Cerebellum (tissue), 4 donors: ENCODE measurements at places on chromosomes 3 and 15.

- DNase-seq: no peak
Measured at GRCh38 chr3:126618021-126618420, 36.9 kb downstream of the TXNRD3 start.

GRCh38 chr3:176147251-176147650, 1050.0 kb downstream of the TBL1XR1 start:
- DNase-seq: no peak

- DNase-seq: no peak
Measured at GRCh38 chr3:145696011-145696410, 465.0 kb downstream of the PLOD2 start.

DNA sequence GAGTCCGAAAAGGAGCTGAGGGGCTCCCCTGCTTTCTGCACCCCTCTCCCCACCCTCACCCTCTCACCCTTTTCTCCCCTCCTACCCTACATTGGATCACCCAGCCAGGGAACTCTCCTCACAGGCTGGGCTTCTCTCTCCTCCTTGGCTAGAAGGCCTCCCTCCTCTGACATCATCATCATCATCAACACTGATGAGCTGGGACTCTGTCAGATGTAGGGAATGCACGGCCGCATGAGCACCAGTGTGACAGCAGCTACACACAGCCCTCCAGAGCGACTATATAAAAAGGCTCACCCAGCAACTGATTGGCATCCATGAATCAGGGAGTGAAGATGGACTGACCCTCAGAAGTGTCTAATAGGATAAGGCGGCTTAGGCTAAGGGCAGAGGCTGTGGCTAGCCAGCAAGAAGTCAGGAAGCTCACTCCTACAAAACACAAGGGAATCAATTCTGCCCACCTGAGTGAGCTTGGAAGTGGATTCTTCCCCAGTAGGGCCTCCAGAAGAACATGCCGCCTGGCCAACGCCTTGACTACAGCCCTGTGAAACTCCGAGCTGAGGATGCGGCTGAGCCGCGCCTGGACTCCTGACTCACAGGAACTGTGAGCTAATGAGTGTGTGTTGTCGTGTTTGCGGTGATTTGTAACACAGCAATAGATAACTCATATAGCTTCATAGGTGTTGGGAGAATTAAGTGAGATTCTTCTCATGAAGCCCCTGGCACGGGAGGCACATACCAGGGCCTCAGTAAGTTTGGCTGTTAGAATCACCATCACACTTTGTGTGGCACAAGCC, 147.6 kb downstream of the FAM43A start:
- DNase-seq: no peak

- DNase-seq: no peak
Measured at GRCh38 chr15:37619358-37620042, 314.9 kb upstream of the TMCO5A start.

GRCh38 chr3:69987833-69988232, 11.7 kb upstream of the SAMMSON start:
- no peak for DNase-seq

GRCh38 chr3:72448375-72448823, 399.8 kb downstream of the SHQ1 start:
- no peak for DNase-seq

- DNase-seq: no peak
Measured at GRCh38 chr3:160982491-160982890, 122.7 kb downstream of the B3GALNT1 start.

DNA sequence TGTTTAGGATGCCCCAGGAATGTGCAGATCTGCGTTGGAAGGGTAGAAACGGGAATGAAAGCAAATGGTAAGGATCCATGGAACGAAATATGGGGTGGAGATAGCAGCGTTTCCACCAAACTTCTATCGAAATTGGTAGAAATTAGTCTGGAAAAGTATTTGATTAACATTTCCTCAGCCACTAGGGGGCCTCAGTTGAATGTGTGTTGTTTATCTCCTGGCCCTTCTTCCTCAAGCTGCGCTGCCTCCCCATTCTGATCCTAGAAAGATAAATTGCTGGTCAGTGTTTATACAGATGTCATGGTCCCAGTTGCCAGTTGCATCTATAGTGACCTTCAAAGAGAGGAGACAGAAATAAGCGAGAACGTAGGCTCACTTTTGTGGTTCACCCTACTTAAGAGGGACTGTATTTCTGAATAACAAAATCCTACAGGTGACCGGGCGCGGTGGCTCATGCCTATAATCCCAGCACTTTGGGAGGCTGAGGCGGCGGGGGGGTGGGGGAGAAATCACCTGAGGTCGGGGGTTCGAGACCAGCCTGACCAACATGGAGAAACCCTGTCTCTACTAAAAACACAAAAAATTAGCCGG, 457.1 kb downstream of the SQOR start:
- DNase-seq: peak; percentile 28

GRCh38 chr15:72060687-72061250, 57.2 kb downstream of the MYO9A start:
- no peak for DNase-seq

GRCh38 chr3:97823046-97824004, 1.5 kb downstream of the CRYBG3 start:
- no peak for DNase-seq

- no peak for DNase-seq
Measured at GRCh38 chr3:10771486-10772270, 44.4 kb upstream of the SLC6A11 start.

DNA sequence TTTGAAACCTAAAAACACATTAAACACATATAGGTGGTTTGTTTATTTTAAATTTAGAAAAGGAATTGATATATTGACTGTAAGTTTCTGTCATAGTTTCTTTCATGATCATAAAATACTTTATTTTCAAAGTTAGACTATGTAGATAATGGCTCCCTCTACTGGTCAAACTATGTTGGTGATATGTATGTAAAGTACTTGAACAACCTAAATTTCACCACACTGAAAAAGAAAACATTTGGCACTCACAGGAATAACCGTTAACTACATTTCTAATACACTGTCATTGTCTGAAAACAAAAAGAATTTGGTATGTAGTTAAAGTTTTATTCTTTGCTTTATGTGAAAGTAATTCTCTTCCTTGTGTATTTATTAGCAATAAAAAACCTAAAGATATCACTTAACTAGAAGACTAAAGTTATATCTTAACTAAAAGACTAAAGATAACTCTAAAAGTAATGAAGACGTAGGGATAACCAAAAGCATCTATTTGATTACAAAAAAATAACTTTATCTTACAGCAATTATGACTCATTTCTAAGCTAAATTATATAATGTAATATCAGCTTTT, 427.5 kb downstream of the VGLL3 start:
- DNase-seq: peak; percentile 2

GRCh38 chr3:144351773-144352365, 380.2 kb downstream of the DIPK2A start:
- DNase-seq: no peak

GRCh38 chr3:110323349-110323748, 748.3 kb upstream of the NECTIN3 start:
- DNase-seq: no peak

DNA sequence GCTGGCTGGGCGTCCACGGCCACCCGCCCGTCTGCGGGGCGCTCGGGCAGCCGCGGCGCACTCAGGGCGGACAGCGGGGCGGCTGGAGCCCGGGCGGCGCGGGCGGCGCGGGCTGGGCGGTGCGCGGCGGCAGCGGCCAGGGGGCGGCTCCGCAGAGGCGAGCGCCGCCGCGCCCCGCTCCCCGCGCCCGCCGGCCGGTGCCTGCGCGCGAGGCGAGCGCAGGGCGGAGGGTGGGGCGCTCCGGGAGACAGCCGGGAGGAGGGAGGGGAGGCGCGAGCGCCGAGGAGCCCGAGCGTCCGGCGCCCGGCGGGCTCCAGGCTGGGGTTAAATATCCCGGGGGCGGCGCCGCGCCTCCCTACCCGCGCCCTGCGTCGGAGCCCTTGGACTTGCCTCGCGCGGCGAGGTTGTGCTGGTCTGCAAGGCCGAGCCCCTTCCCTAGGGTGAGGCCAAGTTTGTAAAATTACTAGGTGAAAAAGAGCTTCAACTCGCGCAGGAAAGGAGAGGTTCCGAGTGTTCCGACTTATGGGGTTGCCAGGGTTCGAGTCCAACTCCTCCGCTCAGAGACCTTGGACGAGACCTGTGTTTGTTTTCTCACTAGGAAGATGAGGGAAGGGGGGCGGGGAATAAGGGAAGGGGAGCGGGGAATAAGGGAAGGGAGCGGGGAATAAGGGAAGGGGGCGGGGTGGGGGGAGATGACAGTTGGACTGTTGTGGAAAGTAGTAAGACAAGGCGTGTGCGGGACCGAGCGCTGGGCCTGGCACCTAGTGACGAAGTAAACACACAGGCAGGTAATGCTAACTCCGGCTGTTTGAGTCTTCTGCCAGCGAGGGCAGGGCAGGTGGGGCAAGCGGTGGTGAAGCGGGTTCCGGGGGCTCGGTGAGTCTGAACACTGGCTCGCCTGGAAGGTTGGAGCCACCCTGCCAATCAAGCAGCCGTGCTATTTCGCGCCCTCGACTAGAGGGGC, at the start of gene TNFAIP8L3:
TNFAIP8L3 (minus strand) TSS at position 301 of the 964 bp plus-strand sequence. CDS start 311 bp downstream, outside the sequence.
- DNase-seq: no peak

GRCh38 chr3:10695595-10696285, 120.3 kb upstream of the SLC6A11 start:
- DNase-seq: no peak

DNA sequence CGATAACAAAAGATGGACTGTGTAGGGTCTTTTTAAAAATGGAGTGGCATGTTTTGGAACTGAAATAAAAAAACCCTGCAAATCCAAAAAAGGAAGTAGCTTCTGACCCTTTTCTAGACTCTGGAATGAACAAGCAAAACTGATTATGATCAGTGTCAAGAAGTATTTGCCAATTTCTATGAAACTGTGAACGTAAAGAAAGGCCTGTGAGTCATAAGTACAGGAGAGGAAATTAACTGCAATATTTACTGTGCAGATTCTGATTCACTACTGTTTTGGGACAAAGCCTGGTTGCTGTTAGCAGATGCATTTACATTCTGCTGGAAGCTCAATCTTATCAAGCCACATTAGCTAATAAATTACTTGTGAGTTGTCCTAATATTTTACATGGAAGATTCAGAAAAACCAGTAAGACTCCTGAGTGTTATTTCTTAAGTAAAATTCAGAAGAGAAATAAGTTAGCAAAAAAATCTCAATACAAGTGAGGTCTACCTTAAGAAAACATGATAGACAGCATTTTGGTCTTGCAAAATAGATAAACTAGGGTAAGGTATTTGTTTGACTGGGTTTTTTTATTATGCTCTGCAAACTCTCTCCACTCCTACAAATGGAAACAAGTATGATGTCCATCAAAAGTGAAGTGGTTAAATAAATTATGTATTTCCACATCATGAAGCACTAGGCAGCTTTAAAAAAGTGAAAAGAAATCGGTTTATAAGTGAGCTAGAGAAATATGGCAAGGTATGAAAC, 90.2 kb upstream of the LMOD3 start:
- no peak for DNase-seq

- no peak for DNase-seq
Measured at GRCh38 chr3:196207833-196208607, 3.2 kb downstream of the ZDHHC19 start.

DNA sequence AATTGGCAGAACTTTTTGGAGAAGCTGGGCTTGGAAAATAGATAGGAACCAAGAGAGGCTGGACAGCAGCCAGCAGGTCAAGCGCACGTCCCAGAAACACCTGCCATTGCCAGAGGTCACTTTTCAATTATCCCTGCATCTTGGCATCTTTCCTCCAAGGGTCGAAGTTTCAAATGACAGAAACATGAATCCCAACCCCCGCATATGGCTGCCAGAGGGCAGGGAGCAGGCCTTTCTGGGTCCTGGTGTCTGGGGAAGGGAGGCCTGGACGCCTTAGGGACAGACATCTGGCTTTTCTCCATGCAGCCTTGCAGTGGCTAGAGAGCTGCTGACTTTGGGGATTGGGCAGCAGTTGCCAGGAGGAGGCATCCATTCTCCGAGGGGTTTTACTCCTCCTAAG, 164.5 kb upstream of the TPM1 start:
- DNase-seq: no peak

GRCh38 chr3:191915712-191916111, 454.7 kb downstream of the PYDC2 start:
- DNase-seq: no peak

DNA sequence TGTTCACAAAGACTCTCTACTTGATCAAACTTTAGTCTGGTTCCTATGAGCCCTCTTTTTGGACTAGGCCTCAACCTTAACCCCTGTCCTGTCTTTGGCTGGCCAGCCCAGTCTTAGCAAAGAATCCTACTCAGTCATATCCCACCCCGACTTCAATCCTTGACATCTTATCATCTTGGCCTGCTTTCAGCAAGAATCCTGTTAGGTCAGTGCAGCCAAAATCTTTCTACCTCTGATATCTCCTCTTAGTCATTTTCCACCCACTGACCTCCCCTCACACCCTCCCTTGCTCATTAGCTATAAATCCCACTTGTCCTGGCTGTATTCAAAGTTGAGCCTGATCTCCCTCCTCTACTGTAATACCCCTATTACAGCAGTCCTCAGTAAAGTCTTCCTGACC, 286.1 kb downstream of the MAGI1 start:
- no peak for DNase-seq

GRCh38 chr3:3031326-3031725, 78.8 kb downstream of the IL5RA start:
- DNase-seq: no peak

DNA sequence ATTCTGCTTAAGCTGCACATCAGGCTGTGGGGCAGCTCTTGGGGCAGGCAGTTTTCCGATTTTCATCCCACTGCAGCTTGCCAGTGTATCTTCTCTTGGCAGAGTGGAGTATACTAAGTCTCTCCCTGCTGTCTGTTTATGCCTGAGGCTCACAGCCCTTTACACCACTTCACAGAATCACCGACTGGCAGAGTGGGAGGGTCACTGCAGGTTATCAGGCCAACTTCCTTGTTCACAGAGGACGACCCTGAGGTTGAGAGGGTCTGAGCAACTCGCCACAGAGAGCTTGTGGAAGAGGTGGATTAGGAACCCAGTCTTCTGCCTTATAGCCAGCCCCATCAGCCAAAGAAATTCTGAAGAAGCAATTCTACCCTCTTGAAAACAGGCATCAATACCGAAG, 30.9 kb downstream of the KIF9 start:
- DNase-seq: no peak

- DNase-seq: no peak
Measured at GRCh38 chr15:69337138-69337537, 38.4 kb downstream of the PAQR5 start.

DNA sequence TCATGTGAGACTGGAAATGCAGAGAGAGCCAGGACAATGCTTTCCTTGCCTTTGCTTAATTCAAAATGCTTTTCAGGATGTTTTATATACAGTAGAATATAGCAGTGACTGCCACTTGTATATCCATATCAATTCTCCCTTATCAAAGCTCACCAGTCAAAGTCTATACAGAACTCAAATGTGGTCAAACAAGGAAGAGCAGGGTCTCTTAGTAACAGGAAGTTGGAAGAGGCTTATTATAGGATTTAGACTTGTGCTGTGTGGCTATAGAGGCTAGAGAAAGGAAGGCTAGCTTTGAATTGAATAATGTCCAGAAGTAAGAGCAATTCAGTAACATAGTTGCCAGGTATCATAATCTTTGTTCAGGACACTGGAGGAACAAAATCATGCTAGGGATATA, 4.4 kb upstream of the SI start:
- no peak for DNase-seq

DNA sequence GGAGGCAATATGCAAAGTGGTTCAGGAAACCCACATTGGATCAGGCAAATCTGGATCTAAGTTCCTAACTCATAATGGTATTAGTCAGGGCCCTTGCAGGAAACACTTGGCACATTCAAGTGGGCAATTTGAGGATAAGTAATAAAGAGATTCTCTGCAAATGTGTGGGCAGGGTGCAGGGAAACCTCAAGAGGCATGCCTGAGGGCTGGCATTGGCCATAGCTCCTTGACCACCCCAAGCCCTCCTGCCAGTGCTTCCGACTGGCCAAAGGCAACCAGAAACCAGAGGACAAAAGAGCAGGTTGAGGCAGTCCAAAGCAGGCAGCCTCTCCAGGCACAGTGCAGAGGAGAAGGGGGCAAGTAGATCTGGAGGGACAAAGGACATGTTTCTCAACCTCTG, 130.8 kb upstream of the SNTN start:
- DNase-seq: no peak
